ENCODE measurements at places on chromosomes 11 and 22.

DNA sequence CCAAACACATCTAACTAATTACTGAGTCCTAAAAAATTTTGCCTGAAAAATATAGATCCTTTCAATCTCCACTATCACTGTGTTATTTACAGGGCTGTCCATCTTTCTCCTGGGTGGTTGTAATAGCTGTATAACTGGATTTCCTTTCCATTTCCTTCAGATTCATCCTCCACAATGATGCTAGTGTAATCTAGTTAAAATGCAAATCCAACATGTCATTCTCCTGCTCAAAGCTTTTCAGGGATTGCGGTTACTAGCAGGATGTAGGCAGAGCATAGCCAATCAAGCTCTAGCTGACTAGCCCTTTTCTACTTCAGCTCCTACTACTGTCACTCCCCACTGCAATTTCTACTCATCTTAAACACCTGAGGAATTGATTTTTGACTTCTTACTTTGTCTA lies 283.0 kb downstream of the RAB38 start:
- no peak for DNase-seq

GRCh38 chr11:133230431-133230830 lies 301.9 kb downstream of the OPCML start:
- no peak for DNase-seq

GRCh38 chr11:125263268-125263790 lies 98.8 kb downstream of the PKNOX2 start:
- no peak for DNase-seq

GRCh38 chr11:64455456-64456261 lies 96.7 kb downstream of the RPS6KA4 start:
- DNase-seq = no peak

- DNase-seq = no peak
Observed at GRCh38 chr22:19509191-19509590, 15.0 kb downstream of the CLDN5 start.

- no peak for DNase-seq
Observed at GRCh38 chr22:19977296-19978243, 36.0 kb upstream of the TXNRD2 start.

DNA sequence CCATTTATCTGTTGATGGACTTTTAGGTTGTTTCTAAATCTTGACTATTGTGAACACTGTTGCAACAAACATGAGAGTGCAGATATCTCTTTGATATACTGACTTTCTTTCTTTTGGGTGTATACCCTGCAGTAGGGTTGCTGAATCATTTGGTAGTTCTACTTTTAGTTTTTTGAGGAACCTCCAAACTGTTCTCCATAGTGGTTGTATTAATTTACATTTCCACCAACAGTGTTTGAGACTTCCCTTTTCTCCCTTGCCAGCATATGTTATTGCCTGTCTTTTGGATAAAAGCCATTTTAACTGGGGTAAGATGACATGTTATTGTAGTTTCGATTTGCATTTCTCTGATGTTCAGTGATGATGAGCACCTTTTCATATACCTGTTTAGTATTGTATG lies 330.0 kb downstream of the DDX10 start:
- no peak for DNase-seq

GRCh38 chr22:17997456-17997855 lies 26.9 kb downstream of the MICAL3 start:
- DNase-seq = no peak
